ENCODE measurements at places on chromosomes 7 and 10.

DNA sequence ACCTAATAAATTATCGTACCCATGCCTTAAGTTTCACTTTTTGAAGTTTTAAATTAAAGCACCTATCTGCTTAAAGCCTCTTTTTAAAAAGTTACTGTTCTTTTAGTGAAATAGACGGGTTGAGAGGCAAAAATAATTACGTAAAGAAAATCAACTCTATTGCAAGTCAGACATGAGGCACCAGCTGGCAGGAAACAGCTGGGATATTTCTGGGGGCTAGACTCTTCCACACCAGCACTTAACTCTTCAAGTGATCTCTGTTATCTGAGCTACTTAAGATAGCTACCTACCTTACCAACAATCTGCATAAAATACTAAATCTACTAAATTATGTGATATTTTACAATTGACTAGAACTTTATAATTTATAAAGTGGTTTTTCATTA, 35.8 kb downstream of the GBF1 start:
- no peak for DNase-seq

GRCh38 chr10:18164748-18165361, 24.6 kb downstream of the CACNB2 start:
- no peak for DNase-seq

DNA sequence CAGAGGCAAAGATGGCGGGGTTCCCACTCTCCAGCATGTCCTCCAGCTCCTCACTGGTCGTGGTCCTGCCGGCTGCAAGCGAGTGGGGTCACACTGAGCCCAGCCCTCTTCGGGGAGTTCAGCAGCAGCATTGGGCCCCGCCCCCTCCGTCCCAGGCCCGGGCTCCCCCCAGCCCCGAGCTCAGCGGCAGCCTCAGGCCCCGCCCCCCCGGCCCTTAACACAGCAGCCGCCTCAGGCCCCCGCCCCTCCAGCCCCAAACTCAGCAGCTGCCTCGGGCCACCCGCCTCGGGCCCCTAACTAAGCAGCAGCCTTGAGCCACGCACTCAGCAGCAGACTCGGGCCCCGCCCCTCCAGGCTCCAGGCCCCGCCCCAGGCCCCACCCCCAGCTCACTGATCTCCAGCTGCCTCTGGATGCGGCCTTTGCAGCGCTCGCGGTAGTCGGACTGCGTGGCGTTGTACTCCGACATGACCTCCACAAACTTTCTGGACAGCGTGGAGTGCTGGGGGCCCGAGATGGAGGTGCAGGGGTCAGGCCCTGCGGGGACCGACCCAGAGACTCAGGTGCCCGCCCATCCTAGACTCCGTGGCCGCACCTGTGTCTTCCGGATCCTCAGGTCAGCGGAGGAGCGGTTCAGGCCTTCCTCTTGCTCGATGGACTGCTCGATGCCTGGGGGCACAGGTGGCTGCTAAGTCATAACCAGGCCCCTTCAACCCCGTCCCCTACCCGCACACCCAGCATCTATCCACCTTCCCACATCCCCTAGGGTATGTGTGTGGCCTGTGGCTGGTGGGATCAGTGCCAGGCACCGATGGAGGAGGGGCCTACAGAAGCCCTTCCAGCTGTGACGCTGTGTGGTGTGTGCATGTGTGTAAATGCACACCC, 15.5 kb downstream of the STX1A start:
- no peak for DNase-seq

- peak; percentile 60 for DNase-seq
Measured at GRCh38 chr10:31133792-31134310, 102.2 kb upstream of the ZNF438 start.

DNA sequence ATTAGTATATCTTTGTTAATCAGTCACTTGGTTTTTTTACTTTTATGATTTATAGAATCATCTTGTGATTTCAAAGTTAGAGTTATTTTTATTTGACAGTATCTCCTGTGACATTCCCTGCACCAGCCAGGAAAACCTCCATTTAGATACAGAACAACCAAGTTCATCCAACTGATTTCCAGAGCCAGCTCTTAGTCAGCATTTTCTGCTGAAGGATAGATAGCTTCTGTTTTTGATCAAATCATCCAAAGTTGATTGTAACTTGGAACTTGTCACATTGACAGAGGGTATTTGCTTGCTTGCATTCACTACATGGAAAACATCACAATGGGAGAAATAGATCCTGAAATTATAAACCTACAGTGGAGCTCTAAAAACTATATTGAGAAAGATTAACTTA, 122.6 kb downstream of the PON1 start:
- DNase-seq: no peak

- DNase-seq: no peak
Measured at GRCh38 chr10:91683975-91684374, 51.1 kb upstream of the PPP1R3C start.

GRCh38 chr10:103966671-103967447, at the start of gene SLK:
Gene SLK (plus strand): TSS chr10:103967140. CDS start chr10:103967746, 606 bp downstream.
- peak; percentile 38 for DNase-seq

DNA sequence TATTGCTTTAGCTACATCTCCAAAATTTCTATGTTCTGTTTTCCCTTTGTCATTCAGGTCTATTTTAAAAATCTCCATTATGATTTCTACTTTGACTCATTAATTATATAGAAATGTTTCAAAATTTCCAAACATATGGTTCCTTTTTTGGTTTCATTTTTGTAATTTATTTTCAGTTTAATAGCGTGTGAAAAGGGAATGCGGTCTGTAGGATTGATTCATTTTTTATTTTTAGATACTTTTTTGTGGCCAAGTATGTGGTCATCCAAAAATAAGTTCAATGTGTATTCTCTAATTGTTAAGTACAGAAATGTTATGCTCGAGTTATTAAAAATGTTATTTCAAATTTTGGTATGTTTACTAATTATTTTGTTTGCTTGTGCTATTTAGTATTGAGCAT, 72.5 kb upstream of the ANKRD1 start:
- no peak for DNase-seq

- no peak for DNase-seq
Measured at GRCh38 chr10:63256009-63256773, 123.1 kb downstream of the NRBF2 start.

- no peak for DNase-seq
Measured at GRCh38 chr7:137169282-137169698, 174.2 kb downstream of the PTN start.

DNA sequence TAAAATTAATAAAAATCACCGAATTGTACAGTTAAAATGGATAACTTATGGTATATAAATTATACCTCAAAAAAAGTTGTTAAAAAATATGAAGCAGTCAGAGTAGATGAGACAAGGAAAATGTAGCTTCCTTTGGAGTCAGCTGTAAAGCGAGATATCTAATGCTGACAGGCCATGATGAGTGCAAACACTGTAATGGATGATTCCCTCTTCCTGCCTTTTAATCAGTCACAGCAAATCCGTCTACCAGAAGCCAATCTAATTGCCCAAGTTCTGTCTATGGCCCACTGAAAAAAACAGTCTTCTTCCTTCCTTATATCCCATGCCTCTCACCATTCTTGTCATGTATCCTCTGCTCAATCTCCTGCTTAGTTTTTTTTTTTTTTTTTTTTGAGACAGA, 59.9 kb upstream of the DNAJB12 start:
- no peak for DNase-seq

DNA sequence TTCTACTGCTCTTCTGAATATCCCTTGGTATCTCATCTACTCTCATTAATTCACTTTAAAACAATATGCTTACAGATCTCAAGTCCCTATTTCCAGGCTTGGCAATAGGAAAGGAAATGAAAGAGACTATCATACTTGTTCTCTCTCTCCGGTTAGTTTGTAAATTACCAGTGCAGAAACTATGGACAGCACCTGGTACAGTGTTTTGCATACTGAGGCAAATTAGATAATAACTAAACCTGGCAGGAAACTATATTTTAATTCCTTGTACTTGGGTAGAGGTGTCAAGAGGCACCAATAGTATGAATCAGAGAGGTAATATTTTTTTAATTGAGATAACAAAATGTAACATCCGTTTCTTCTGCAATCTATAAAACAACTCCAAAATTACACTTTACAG, 97.7 kb upstream of the TMEM196 start:
- DNase-seq: no peak

GRCh38 chr10:17206210-17206709, 4.8 kb upstream of the TRDMT1 start:
- no peak for DNase-seq

GRCh38 chr7:157046681-157047080, 36.2 kb upstream of the MNX1 start:
- no peak for DNase-seq

DNA sequence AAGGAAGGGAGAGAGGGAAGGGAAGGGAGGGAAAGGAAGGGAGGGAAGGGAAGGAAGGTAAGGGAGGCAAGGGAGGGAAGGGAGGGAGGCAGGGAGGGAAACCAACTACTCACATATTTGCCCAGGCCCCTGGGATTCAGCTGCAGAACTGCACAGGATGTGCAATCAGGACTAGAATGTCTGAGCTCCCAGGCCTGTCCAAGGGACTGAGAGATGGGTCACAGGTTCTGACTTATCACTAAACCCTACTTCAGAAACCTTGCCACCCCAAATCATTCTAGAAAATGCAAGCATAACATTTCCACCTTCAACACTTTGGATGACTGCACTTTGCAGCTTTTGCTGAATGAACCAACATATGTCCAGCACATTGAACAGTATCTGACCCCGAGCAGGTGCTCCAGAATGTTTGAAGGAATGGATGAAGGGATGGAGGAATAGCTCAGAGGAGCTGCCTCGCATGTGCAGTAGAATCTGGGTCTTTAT, 245.3 kb downstream of the KCNMA1 start:
- no peak for DNase-seq
